ENCODE measurements at places on chromosomes 11 and 22. TPM values are rescaled to one million over a fixed set of nuclear protein-coding genes. Genes with fewer than 3 reads are reported as not detected.

CATSPER1 gene
- not detected for total RNA-seq

ZBTB16 gene
- total RNA-seq: not detected

ADAMTS8 gene
- 0.96 TPM for total RNA-seq

CRYBB2 gene
- total RNA-seq: not detected

HNRNPUL2 gene
- total RNA-seq: 62.0 TPM

FAM111A gene
- total RNA-seq: 40.8 TPM

SAA4 gene
- not detected for total RNA-seq

CSRP3 gene
- total RNA-seq: not detected

OR51E1 gene
- total RNA-seq: not detected

SSTR3 gene
- total RNA-seq: 0.69 TPM

ACRV1 gene
- not detected for total RNA-seq

VPREB3 gene
- not detected for total RNA-seq

HPX gene
- 5.2 TPM for total RNA-seq

PRDM11 gene
- 56.9 TPM for total RNA-seq

INPP5J gene
- total RNA-seq: 10.8 TPM

SMC1B gene
- total RNA-seq: not detected

DNA sequence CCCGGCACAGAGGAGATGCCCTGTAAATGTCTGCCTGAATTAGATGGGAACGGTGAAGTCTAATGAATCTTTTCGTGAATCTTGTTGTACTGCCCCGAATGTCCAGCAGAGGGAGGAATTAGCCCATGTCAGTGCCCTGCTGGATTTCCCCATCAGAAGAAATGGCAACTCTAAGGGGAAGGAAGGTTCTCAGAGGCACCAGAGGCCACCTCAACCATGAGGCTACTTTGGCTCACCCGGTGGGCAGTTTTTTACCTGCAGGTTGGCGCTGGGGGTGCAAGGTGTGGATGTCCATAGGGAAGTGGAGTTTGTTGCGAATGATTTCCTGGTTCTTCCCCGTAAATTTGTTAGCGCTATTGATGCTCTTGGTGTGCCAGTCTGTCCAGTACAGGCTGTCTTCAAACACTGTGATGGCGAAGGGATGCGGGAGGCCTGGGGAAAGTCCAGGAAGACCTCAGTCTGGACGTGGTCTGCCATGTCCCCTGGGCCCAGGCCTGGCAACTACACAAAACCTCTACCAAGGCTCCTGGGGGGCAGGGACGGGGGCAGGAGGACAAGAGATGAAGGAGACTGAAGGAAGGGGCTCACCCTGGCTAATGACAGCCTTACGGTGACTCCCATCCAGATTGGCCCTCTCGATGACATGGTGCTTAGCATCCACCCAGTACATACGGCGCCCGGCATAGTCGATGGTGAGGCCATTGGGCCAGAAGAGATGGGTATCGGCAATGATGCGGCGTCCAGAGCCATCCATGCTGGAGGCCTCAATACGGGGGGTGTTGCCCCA is 28.5 kb downstream of the LRP4 start:
- DNase-seq: peak; percentile 78

- no peak for DNase-seq
Measured at GRCh38 chr11:114060392-114061047, 1.0 kb downstream of the ZBTB16 start.

DNA sequence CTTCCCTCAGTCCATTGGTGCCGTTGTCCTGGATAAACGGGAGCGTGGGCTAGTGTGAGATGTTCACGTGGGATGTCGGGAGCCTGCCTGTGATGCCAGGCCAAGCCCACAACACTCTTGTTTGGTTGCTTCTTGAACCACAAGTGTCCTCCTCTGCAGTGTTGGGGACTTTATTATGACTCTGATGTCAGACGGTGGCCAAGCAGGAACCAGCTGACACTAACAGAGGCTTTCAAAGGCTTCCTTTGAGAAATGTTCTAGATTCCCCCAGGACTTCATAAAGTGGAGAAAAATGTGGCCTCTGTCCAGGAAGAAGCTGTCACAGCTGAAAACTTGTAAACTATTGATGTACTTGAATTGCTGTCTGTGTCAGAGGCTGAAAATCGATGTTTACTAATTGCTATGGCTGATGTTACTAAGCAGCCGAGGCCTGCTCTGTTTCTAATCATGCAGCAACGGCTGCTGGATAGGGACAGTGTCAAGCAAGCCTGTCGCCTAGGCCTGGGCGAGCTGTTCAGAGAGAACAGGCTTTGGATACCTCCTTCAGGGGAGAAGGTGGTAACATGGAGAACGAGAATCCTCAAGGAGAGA is 131.7 kb downstream of the TBC1D22A start:
- DNase-seq: no peak

DNA sequence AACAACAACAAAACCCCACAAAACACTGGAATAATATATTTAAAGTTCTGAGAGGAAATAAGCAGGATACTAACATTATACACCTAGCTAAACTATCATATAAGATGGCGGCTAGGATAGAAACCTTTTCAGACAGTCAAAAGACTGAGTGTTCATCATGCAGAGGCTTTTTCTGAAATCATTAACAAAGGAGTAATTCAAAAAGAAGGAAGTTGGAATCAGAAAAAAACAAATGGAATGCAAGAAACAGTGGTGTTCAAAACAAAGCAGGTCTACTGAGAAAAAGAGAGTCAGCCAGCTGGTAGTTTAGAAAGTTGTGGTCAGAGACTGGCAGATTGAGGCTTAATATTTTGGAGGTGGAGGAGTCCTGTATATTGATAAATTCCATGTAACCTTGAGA is 30.1 kb upstream of the ZBTB44 start:
- no peak for DNase-seq

- no peak for DNase-seq
Measured at GRCh38 chr22:31695423-31695822, 33.4 kb upstream of the PISD start.

GRCh38 chr22:20275836-20276235 is 7.7 kb upstream of the RTN4R start:
- no peak for DNase-seq

- DNase-seq: no peak
Measured at GRCh38 chr11:91219535-91219934, 996.7 kb upstream of the CHORDC1 start.

- no peak for DNase-seq
Measured at GRCh38 chr11:12121011-12121410, 10.6 kb downstream of the MICAL2 start.

GRCh38 chr11:132523929-132524328 is 1008.4 kb downstream of the OPCML start:
- no peak for DNase-seq

DNA sequence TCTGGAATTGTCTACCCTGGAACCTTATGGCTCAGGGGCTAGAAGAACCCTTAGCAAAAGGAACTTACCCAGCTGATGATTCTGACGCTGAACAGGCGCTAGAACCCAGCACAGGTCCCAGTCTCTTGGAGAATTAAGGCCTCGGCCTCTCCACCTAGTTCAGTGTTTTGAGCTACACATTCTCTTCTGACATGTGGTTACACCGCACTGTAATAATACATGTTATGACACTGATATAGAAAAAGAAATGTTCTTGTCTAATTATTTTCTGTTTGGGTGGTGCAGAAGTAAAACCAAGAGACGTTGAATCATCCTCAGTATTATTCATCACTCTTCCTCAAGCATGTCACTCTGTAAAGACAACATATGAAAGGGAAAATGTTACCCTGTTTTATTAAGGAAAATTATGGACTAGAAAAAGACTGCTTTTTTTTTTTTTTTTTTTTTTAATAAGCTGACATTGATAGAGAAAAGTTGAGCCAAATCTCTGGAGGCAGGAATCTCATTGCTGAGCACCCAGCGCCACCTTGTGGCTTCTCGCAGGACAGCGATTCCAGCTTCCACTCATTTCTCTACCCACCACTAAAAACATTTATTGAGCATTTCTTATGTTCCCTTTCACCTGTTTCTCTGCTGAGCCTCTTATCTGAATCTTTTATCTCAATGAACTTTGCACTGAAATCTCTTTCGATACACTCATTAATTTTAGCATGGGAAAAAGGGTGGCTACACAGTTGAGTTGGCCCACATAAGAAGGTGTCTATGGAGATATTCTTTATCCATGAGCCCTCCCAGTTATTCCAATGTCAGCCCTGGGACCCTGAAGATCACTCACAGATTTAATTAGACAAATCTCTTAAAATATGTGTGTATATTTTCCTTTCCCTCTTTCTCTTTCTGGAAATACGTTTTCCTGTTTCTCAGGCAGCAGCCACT is 12.6 kb upstream of the APLNR start:
- peak; percentile 48 for DNase-seq

- DNase-seq: no peak
Measured at GRCh38 chr11:2747248-2748027, 47.6 kb upstream of the KCNQ1OT1 start.

- no peak for DNase-seq
Measured at GRCh38 chr11:67044496-67044895, 12.2 kb upstream of the RHOD start.

GRCh38 chr11:120233207-120233803 is 6.6 kb upstream of the POU2F3 start:
- DNase-seq: no peak

- no peak for DNase-seq
Measured at GRCh38 chr22:32509045-32509444, 34.4 kb downstream of the FBXO7 start.

All from mesothelial cell of epicardium (in vitro differentiated cells).